AG10803 (cell line): ENCODE measurements at places on chromosomes 11 and 22.

GRCh38 chr11:5666402-5666793 is 18.5 kb downstream of the TRIM5 start:
- DNase-seq: no peak

GRCh38 chr11:113167599-113167998 is 146.8 kb upstream of the TTC12 start:
- DNase-seq: no peak

DNA sequence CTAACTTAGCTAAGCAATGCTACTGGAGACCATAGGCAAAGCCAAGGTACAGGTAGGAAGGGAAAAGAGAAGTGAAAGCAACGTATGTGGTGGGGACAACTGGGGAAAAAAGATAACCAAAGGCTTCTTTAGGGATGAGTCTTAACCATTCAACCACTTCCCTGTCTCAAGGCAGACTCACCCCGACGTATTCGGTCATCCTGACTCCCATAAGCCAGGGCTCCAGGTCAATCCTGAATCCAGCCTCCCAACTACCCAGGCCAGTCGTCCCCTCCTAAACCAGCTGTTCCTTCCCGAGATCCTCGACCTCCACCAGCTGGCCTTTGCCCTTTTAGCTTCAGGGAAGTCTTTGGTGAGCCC is 330 bp downstream of the ACP2 start:
- peak; percentile 31 for DNase-seq

GRCh38 chr11:66335531-66336233 is 552 bp downstream of the RIN1 start:
- peak; percentile 54 for DNase-seq

- no peak for DNase-seq
Observed at GRCh38 chr11:13958641-13959400, 3.7 kb upstream of the SPON1 start.
